Lower lobe of right lung (tissue), 2 donors: ENCODE measurements at places on chromosomes 4 and X. TPM values are rescaled to one million over a fixed set of nuclear protein-coding genes. Genes with fewer than 3 reads are reported as not detected.

Gene C4orf50
- total RNA-seq = 0.09 TPM

Gene TCEAL7
- total RNA-seq = 3.2 TPM

Gene ARSJ
- total RNA-seq = 8.4 TPM

DNA sequence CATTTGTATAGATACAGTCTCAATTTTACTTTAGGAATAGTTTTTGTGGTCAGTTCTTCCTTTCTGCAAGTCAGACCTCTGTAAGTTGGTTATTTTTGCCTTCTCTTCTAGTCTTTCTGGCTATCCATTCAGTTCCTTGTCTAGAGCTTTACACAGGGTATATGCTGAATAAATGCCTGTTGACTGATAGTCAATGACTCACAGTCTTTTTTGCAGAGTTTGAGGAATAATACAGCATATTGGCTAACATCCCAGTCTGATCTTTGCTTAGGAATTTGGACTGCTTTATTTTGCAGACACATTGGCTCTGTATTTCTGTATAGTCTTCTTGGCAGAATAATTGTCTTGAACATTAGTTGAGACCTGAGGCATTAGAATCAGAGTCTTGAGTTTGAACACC is 132.4 kb downstream of the MAGEC1 start:
- no peak for DNase-seq

Gene MAGEA1
- total RNA-seq = not detected

Gene SOX3
- not detected for total RNA-seq
